Stimulated activated CD8-positive, alpha-beta memory T cell treated with anti-CD3 and anti-CD28 coated beads, Interleukin-4, amount 100 ng/mL, for 1 hour (primary cell): ENCODE measurements at places on chromosomes 13 and 19.

- no peak for DNase-seq
These were observed 6.5 kb downstream of the KCTD4 start for GRCh38 chr13:45194081-45194939.

- DNase-seq, result no peak
These were observed 18.7 kb downstream of the EFNA2 start for GRCh38 chr19:1304197-1304924.

DNA sequence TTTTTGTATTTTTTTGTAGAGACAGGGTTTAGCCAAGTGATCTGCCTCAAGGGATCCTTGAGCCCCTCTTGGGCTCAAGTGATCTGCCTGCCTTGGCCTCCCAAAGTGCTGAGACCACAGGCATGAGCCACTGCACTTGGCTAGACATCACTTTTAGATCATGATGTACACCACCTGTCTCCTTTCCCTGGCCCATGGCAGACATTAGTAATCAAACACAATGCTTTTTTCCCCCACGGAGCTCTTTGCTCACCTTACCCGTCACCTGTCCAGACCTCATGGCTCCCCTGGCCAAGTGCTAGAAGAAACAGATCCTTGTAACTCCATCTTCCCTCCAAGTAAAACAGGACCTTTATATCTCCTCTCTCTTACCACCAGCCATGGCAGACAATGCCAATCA, 18.4 kb downstream of the NUMBL start:
- no peak for DNase-seq

GRCh38 chr19:50434525-50434924, 1.8 kb downstream of the MYBPC2 start:
- DNase-seq, result no peak

DNA sequence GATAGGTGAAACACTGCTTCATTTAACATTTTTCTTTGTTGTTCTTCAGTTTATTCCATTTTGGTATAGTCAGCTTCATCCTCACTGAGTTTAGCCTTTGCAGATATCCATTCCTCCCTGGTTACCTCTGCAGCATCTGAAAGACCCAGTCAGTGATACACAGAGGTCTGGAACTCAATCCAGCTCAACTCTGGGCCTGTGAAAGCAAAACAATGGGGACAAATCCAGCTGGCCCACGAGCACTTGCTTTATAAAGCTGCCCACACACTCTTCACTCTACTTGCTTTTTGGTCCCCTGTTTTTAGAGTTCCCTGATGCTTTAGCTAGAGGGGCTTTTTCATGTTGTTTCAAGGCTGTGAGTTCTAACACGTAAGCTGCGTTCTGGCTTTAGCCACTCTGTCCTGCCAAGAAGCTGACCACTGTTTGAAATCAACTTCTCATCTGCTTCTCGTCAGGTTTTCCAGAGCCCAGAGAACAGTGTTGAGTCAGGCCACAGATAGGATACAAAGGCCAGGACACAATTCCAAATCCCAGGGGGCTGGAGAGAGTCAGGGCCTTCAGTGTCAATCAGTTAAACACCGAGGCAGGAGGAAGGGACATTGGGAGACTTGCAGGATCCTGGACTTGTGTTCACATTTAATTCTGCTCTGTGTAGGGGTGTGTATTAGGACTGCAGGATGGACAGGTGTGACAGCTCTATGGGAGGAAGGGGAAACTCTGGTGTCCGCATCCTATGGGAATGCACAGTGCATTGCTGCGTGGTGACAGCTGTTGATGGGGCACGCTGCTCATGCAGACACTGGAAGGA, 83.5 kb upstream of the RNF113B start:
- DNase-seq, result no peak

- no peak for DNase-seq
These were observed 138.2 kb downstream of the DCLK1 start for GRCh38 chr13:35992964-35993363.

DNA sequence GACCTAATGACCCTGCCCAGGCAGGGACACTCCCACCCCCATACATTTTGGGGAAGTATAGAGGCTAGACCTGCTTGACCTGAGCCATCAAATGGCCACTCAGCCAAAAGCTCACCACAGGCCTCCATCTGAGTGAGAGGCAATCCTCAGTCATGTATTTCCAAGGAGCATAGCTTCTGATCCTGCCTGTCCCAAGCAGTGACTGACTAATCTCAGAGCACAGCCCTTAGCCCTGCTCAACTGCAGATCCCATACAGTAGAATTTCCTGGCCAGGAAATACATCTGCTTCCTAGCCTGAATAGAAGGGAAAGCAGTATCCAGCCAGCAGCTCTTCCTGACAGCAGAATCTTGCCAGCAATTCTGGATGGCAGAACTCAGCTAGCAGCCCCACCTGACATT, 880.6 kb upstream of the GPC6 start:
- DNase-seq, result no peak

- DNase-seq, result no peak
These were observed 230.4 kb upstream of the KLHL1 start for GRCh38 chr13:70338609-70339008.

GRCh38 chr19:18507727-18508440, 14.0 kb downstream of the ELL start:
- DNase-seq, result no peak

GRCh38 chr13:104318121-104318520, 1251.9 kb upstream of the SLC10A2 start:
- no peak for DNase-seq

- DNase-seq, result no peak
These were observed 73.1 kb downstream of the FLT1 start for GRCh38 chr13:28421676-28422410.

- no peak for DNase-seq
These were observed 1.7 kb downstream of the TUBA3C start for GRCh38 chr13:19179916-19180315.

DNA sequence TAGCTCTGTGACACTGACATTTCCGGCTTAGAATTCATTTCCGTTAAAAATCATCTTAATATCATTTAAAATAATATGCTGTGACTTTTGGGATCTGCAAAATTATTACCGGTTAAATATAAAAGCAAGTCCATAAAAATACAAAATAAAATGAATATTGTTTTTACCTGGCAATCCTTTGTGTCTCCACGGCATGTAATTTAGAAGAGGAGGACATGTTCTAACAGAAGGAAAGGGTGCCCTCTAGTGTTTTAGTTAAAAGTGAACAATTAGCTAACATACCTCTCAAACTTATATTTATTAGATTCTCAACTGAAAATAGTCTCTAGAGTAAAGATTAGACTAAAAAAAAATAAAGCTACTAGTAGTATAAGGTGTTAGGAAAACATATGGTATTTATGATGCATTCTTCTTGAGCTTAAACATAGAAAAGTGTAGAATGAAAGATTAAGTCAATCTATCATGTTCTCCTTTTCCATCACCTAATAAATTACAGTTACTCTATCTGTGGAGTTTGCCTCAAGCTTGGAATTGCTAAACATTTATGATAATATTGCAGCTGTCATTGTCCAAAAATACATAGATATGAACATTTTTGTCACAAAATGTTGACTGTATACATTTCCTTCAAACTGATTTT, 676.7 kb upstream of the SPRY2 start:
- no peak for DNase-seq

DNA sequence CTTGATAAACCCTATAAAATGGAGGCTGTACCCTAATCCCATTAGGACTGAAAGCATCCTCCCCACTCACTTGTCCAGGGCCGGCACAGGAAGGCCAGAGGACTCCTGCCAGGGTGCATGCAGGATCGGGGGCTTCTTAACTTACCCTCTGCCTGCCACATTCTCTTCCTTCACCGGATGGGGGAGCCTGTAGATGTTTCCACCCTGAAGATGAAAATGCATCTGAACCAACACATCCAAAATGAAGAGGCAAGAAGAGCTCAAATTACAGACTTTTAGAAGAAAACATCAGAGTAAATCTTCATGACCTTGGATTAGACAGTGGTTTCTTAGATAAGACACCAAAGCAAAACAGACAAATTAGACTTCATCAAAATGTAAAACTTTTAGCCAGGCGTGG, 25.9 kb upstream of the NAPA start:
- DNase-seq, result no peak

DNA sequence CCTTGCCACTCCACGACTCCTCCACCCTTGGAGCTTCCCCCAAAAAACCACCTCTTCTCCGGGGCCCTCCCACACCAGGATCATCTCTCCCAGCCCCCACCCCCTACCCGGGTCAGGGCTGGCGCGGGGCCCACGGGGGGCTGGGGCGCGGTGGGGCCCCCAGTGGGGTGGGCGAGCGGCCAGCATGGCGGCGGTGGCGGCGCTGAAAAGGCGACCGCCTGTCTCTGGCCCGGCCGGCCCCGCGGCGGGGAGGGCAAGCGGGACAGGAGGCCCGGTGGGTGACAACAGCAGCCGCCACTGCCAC, 850 bp downstream of the DYRK1B start:
- DNase-seq, result no peak

DNA sequence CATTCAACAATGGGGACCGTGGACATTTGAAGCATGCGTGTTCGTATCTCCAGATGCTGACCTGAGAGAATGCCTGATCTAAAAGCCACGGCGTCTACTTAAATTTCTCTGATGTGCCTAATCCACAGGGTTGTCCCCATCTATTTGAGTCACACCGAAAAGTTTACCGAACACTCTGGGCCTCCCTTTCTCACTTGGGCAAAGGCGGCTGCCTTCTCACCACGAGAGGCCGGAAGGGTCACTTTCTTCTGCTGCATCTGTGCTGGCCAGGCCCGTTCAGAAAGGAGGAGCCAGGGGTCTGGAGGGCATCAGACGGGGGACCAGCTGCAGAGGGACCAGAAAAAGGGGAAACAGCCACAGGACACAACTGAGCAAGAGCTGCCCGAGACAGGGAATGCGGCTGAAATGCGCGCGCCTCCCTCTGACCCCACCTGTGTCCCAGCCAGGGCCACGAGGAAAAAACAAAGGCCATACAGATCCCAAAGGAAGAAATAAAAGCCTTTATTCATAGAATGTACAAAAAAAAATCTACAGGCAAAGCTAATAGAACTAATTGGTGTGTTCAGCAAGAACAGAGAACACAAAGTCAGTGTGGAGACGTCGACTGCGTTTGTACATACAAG, 71.3 kb upstream of the C13orf46 start:
- no peak for DNase-seq

- DNase-seq, result no peak
These were observed 211.5 kb downstream of the URI1 start for GRCh38 chr19:30153326-30154210.

GRCh38 chr19:38669552-38669951, 22.1 kb downstream of the ACTN4 start:
- DNase-seq, result no peak

DNA sequence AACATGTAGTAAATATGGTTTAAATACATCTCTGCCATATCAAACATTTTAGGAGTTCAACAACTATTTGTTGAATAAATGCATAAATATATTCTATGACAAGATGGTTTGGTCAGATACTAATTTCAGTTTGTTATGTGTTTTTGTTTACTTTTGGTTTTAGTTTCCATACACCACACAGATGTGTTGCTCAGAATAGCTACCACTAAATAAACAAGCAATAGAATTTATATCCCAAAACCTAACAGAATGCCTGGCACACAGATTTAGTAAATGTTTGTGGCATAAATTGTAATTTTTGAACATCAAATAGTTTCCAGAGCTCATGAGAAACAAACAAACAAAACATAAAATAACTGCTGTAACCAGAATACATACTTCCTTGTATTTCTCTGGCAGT, 126.8 kb upstream of the ATXN8OS start:
- DNase-seq, result no peak
